Activated CD8-positive, alpha-beta T cell treated with anti-CD3 and anti-CD28 coated beads, Interleukin-2, amount 10 ng/mL, durations not matched to agents 7 days and 5 days (primary cell): ENCODE measurements at places on chromosomes 3 and 15. TPM values are rescaled to one million over a fixed set of nuclear protein-coding genes. Genes with fewer than 3 reads are reported as not detected.
A peak's percentile ranks its signal among the peaks of the same experiment; 100 is the strongest.

DNA sequence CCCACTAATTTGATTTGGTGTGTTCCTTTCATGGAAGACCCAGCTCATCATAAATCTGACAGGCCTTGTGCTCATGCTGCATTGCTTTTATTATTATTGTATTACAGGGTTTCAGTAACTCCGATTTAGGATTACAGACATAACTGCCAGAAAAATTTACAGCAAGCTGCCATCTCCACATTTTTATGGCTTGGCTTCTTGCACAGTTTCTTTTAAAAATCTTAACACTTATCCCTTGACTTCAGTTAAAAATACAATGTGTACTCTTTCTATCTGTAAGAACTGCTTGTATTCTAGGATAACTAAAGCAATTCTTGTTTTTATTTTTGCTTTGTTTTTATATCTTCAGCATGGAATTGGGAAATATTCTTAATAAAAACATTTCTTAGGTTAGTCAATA is 612.2 kb downstream of the DIPK2A start:
- no peak for DNase-seq

GRCh38 chr15:100879464-100880138 is at the start of gene ALDH1A3:
ALDH1A3 (plus strand) TSS chr15:100879831; CDS start chr15:100879908, 77 bp downstream.
- peak; percentile 23 for DNase-seq

DNA sequence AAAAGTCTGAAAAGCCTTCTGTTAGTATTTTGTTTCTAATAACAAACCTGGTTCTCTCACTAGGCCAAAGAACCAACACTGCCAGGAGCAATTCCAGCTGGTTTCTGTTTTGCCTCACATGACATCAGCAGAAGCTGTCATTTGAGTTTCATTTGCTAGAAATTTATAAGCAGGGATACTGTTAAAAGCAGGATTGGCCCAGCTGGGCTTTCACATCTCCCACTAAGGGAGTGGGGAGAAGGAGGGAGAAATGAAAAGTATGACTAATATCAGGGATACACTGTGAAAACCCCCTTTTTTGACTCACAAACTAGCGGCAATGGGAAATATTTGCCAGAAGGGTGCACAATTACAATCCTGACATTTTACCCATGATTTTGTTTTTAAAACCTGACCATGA is 5.3 kb downstream of the CCDC80 start:
- DNase-seq = no peak

GRCh38 chr3:148510561-148510960 is 187.1 kb upstream of the AGTR1 start:
- DNase-seq = no peak

DNA sequence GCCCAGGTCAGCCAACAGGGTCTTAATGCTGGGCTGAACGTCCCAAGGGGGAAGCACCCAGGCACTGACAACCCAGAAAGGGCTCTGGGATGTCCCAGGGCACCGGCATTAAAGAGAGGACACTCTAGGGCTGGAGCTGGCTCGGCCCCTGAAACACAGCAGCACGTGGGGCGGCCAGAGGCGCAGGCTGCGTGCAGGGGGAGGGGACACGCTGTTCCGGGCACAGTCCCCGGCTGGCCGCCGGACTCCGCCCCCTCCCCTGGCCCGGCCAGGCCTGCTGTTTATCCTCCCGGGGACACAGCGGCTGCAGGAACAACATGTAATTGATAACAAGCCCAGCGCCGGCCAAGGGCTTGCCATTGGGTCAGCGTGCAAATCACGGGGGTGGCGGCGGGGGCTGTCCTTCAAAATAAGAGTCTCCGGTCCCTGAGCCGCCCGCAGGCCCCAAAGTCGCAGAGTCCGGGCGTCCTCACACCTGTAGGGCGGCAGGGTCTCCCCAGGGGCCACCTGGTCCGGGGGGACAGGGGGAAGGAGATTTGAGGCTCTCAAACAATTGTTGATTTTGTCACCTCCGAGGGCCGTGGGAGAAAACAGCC is 1.3 kb downstream of the KLF15 start:
- DNase-seq = no peak

Gene DENND6A
- total RNA-seq = 23.9 TPM

Gene PRSS50
- not detected for total RNA-seq

- DNase-seq = peak; percentile 85
These were observed 12.5 kb downstream of the RAB27A start for GRCh38 chr15:55277116-55277564.

DNA sequence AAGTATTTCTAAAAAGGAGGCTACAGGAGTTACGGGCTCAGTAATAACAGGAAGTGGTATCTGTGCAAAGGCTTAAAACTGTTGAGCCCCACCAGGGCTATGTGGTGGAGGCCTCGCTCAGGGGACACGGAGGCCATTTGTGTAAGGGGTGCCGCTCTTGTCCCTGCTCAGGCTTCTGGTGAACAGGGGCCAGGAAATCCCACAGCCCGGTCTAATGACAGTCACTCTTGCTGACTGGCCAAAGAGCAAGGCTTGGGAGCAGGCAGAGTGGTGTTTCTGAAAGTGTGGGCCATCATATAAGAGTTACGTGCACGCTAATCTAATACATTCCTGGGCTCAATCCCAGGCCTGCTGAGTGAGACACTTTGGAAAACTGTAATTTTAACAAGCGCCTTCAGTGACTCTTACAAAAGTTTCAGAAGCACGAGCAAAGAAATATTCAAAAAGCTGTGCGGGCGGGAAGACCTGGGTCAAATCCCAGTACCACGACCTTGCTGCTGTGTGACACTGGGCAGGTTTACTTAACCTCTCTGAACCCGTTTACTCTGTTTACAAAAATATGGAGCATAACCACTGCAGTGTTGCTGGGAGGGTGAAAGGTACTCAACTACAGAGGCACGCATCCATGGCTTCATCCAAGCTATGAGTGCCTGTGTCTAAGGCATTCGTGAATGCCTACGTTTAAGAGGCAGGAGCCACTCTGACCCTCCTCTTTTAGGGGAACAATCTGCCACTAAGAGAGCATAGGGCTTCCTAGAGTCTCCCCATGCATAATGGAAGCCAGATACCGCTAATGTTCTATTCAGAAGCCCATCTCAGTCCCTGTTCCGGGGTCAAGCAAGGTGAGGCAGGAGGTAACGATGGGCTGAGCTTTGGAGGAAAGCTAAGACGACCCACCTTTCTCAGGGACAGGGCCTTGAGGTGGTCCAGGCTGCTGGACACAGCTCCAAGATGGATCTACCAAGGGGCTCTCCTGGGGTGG is 2.0 kb downstream of the ATP10A start:
- peak; percentile 72 for DNase-seq
